ENCODE measurements at places on chromosomes 5 and 9.

GRCh38 chr9:31394015-31394473, 990.4 kb upstream of the ACO1 start:
- no peak for DNase-seq

- DNase-seq = no peak
Measured at GRCh38 chr5:109863752-109864151, 174.0 kb downstream of the MAN2A1 start.

GRCh38 chr9:112624711-112625707, 92.9 kb downstream of the INIP start:
- no peak for DNase-seq

DNA sequence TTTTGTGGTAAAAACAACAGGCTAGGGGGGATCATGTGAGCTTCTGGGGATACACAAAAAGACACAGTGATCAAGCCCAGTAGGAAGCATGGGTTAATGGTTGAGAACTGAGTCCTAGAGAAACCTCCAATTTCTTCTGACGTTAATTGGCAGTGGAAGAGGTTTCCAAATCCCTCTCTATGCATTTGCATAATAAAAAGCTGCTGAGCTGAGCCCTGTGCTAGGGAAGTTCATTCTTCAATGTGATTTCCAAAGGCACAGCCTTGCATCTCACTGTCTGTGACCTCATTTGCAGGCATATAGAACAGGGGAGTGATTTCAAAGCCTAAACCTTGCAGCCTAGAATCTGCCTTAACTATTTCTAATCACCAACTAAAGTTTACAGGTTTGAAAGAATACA, 812 bp downstream of the DNAH5 start:
- DNase-seq = no peak

DNA sequence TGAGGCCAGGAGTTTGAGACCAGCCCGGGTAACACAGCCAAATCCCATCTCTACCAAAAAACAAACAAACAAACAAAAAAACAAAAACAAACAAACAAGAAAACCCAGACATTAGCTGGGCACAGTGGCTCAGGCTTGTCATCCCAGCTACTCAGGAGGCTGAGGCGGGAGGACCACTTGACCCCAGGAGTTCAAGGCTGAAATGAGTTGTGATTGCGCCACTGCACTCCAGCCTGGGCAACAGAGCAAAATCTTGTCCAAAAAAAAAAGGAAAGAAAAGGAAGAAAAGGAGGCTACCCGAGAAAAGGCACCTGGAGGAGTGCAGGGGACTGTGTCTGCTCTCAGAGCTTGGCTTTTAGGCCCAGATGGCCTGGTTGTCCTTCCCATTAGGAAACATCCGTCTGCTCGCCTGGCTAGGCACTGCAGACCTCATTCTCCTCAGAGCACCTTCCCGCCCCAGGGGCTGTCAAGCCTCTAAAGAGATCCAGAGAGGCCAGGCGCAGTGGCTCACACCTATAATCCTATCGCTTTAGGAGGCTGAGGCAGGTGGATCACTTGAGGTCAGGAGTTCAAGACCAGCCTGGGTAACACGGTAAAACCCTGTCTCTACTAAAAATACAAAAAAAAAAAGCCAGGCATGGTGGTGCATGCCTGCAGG, 185.3 kb upstream of the IER5L start:
- no peak for DNase-seq

- peak; percentile 71 for DNase-seq
Measured at GRCh38 chr9:124126648-124127646, 115.4 kb downstream of the LHX2 start.

DNA sequence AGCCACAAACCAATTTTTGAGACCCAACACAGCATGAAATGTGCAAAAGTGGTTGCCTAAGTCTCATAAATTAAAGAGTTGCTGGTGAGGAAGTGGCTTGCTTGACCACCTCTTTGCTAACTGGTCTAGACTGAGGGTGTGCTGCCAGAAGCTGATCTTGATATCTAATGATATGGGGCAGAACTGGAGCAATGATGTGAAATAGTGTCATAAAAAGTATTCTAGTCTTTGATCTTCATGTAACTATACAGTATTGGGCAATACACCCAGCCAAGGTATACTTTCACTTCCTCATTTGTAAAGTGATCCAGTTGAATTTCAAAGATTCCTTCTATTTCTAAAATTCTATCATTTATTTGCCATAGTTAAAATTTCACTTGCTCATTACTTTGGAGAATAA, 5.9 kb upstream of the YTHDC2 start:
- DNase-seq = no peak

DNA sequence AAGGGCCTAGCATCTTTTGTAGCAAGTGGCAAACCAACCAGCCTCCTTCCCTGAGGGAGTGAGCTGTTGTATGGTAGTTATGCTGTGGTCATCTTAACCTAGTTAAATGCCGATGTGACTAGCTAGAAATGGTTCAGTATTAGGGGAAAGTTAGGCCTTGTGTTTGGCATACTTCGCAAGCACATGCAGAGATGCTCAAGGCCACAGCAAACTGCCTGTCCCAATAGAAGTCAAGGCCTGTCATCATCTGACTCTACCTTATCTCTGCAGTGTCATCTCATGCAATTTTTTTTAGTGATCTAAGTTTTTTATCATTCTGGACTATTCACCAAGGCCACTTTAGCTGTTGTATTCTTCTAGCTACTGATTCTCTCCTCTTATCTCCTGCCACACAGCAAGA, 5.2 kb upstream of the EXOSC3 start:
- no peak for DNase-seq

GRCh38 chr5:78779771-78780616, 131.4 kb upstream of the LHFPL2 start:
- no peak for DNase-seq

GRCh38 chr5:116622375-116623050, 47.9 kb upstream of the SEMA6A start:
- DNase-seq = no peak

- no peak for DNase-seq
Measured at GRCh38 chr9:109887079-109887478, 107.1 kb downstream of the PALM2AKAP2 start.

GRCh38 chr5:127092690-127093089, 19.4 kb upstream of the C5orf63 start:
- no peak for DNase-seq

DNA sequence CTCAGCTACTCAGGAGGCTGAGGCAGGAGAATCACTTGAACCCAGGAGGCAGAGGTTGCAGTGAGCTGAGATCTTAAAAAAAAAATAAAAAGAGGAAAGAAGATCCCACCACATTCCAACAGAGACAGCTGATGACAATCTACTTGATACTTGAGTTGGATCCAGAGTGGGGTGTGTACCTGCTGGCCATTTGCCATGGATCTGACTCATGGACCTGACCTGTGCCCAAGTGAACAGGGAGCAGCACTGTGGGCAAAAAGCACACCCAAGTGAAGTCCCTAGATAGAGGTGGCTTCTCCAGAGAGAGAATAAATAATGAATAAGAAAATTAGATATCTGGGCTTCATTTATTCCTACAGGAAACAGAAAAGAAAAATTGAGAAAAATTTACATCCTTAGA, 81.2 kb upstream of the MIER3 start:
- no peak for DNase-seq

- no peak for DNase-seq
Measured at GRCh38 chr5:141703133-141703561, 21.1 kb upstream of the ARAP3 start.

GRCh38 chr5:152883066-152883775, 478.1 kb upstream of the NMUR2 start:
- no peak for DNase-seq

GRCh38 chr9:113228130-113228665, 6.9 kb downstream of the SLC31A1 start:
- DNase-seq = no peak

- no peak for DNase-seq
Measured at GRCh38 chr5:75510836-75511434, 494 bp downstream of the CERT1 start.

- DNase-seq = no peak
Measured at GRCh38 chr9:89422151-89422975, 75.5 kb downstream of the SEMA4D start.

DNA sequence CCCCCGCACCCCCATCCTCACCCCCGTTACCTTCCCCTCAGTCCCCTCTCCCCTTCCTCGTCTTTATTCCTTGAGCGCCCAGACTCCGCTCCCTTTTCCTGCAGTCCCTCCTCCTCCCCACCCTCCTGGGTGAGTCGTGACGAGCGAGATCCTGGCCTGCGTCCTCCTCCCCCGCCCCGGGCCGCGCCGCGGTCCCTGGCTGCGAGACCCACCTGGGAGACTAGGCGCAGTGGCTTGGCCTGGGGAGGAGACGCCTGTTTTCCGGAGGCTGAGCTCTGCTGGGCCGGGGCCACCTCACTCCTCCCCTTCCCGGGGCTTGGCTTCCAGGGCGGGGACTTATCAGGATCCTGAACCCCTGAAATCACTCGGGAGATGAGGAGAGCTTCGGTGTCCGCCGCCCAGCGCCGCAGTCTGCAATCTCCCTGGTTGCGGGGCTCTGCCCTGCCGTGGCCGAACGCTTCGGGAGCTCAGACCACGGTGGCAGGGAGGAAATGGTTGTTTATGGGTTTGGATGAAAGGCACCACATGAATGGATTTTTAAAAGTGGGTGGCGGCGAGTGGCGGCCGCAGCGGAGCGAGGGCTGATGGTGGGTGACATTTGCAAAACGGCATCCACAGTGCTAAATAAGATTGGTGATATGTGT, 984 bp downstream of the STXBP1 start:
- DNase-seq = no peak

- DNase-seq = no peak
Measured at GRCh38 chr5:71948206-71948605, 159.1 kb upstream of the MAP1B start.

GRCh38 chr9:136222166-136222905, 17.4 kb upstream of the LHX3 start:
- no peak for DNase-seq

- no peak for DNase-seq
Measured at GRCh38 chr9:136793086-136793946, 2.2 kb downstream of the TMEM141 start.

DNA sequence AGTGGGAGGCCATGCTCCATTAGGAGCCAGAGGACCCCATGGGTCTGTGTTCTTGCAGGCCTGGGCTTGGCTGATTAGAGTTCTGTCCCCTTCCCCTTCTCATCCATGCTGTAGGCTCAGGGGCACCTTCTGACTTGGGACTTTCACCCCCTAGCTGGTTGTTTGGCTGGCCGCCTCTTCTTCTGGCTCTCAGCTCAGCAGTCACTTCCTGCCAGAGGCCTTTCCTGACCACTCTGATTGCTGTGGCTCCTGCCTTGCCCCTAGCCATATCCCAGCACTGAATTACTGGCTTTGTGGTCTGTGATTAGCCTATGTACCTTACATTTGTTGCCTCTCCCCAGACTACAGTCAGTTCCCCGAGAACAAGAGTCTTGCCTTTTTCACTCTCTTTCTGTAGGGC, 14.6 kb downstream of the ENTREP1 start:
- no peak for DNase-seq

DNA sequence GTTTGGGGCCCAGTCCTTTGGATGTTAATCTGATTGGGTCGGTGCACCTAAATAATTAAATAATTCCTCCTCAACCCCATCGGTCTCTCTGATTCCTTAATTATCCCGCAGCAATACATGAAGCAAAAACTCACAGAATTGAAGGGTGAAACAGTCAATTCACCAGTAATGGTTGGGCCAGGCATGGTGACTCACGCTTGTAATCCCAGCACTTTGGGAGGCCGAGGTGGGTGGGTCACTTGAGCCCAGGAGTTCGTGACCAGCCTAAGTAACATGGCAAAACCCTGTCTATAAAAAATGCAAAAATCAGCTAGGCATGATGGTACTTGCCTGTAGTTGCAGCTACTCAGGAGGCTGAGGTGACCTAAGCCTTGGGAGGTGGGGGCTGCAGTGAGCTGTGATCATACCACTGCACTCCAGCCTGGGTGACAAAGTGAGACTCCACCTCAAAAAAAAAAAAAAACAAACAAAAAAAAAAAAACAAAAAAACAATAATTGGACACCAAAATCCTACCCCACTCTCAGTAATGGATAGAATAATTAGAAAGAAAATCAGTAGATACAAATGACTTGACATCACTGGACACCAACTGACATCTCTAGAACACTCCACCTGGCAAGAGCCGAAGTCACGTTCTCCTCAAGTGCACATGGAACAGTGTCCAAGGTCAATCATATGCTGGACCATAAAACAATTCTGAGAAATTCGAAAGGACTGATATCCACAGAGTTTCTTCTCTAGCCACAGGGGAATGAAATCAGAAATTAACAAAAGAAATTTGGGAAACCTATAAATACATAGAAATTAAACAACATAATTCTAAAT, 5.3 kb downstream of the ABO start:
- DNase-seq = no peak

DNA sequence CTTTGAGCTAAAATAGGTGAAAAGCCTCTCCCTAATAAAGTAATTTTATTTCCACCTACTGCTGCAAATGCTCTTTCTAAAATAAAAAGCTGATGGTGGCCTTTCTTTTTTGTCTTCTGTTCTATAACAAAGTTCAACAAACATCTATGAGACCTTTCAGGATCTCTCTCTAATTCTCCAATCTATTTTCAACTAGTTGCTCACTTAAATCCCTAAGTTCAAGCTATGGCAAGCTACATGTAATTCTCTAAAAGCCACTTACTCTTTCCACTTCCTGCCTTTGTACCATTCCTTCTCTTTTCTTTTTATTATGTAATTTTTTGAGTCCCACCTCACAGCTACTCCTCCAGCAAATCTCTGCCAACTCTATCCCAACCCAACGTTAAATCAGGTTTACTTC, 20.9 kb downstream of the CHD1 start:
- DNase-seq = no peak

- peak; percentile 27 for DNase-seq
Measured at GRCh38 chr9:113581865-113582697, 118.6 kb downstream of the RGS3 start.

DNA sequence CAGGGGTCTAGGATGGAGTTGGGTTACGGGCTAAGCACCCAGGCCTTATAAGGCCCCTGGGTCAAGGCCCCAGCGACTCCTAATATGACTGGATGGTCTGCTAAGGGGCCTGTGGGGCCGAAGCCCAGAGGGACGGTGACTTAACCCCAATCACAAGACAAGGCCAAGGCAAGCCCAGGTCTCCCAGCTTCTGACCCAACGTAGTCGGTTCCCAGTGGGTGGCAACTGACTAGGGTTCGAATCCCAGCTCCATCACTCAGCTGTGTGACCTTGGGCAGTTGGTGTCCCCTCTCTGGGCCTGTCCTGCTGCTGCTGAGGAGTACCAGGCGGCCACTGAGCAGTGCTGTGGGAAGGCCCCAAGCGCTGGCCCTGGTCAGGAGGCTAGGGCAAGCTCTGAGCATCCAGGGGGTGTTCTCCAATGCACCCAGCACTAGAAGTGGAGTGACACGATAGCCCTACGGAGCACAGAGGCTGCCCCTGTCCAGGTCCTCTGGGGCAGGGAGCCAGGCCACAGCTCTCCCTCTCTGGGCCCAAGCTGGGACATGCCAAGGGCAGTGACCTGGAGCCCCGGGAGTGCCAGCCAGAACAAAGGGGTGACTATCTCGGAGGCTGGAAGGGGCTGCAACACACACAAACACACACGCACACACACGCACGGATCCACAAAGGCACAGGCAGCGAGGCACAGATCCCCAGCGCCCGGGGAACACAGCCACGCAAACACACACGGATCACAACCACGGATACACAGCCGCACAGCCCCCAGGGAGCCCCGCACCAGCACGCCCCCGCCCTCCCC, 512 bp downstream of the AK1 start:
- no peak for DNase-seq

Data from activated CD8-positive, alpha-beta memory T cell treated with anti-CD3 and anti-CD28 coated beads for 1 hour (primary cell).